Effector memory CD8-positive, alpha-beta T cell (primary cell): ENCODE measurements at places on chromosomes 6 and 20.

DNA sequence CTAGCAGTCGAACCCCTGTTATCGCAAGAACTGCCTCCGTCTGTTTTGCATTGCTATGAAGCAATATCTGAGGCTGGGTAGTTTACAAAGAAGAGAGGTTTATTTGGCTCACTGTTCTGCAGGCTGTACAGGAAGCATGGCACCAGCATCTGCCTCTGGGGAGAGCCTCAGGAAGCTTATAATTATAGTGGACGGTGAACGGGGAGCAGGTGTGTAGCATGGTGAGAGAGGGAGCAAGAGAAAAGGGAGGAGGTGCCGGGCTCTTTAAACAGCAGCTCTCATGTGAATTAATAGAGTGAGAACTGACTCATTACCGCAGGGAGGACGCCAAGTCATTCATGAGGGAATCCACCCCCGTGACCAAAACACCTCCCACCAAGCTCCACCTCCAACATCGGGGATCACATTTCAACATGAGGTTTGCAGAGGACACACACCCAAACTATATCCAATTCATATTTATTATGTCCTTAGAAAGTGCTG lies 172.6 kb upstream of the KCNG1 start:
- peaks cover 2% of the 10 kb centered on the region for H3K36me3 ChIP-seq
- no peaks in the 10 kb centered on the region for H3K4me1 ChIP-seq
- peaks cover 40% of the 10 kb centered on the region for H3K27me3 ChIP-seq
- no peak overlapping the region for H3K4me3 ChIP-seq
- no peak for DNase-seq

- no peaks in the 10 kb centered on the region for H3K36me3 ChIP-seq
- DNase-seq: no peak
- H3K27ac ChIP-seq: no peak overlapping the region
Measured at GRCh38 chr6:34189806-34190503, 44.1 kb upstream of the GRM4 start.

GRCh38 chr6:167927246-167927645 lies 70.2 kb upstream of the KIF25 start:
- no peaks in the 10 kb centered on the region for H3K27me3 ChIP-seq
- no peak for DNase-seq
- no peak overlapping the region for H3K4me3 ChIP-seq
- H3K4me1 ChIP-seq: no peaks in the 10 kb centered on the region
- H3K36me3 ChIP-seq: peaks cover 12% of the 10 kb centered on the region
- no peak overlapping the region for H3K27ac ChIP-seq

DNA sequence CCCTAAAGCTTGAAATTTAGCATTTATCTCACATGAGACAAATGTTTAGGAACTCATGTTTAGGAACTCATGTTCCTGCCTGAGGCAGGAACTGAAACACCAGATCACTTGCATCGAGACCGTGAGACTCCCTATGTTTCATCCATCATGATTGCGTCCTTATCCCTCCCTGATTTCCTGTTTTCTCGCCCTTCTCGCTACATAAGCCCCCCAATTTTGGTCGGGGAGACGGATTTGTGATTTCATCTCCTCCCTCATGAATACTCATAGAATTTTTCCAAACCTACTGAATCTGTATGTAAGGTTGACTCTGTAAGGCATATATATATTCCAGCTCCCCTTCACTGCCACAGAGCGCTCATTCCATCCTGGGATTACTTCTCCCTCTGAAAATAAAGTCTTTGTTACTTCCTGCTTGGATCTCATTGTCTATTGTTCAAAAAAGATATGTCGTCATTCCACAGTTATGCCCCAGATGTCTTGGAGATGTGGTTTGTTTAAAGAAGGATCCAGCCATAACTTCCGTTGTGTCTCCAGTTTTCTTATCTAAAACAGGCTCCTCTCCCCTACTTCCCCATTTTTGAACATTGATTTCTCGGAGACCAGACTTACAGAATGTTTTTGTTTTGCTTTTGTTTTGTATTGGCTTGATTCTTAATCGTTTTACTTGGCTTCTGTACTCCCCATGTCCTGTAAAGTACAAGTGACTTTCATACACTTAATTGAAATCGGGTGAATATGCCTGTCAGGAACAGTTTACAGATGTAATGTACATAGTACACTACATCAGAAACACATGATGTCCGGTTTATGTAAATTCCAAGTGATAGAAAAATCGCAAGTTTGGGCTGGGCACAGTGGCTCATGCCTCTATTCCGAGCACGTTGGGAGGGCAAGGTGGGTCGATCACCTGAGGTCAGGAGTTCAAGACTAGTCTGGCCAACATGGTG lies 118.7 kb downstream of the HFE start:
- H3K27me3 ChIP-seq: no peaks in the 10 kb centered on the region
- peaks cover 14% of the 10 kb centered on the region for H3K4me1 ChIP-seq
- H3K27ac ChIP-seq: no peak overlapping the region

- no peaks in the 10 kb centered on the region for H3K36me3 ChIP-seq
- no peak overlapping the region for H3K4me3 ChIP-seq
- H3K4me1 ChIP-seq: no peaks in the 10 kb centered on the region
- no peak overlapping the region for H3K27ac ChIP-seq
Measured at GRCh38 chr20:46161921-46162320, 43.8 kb downstream of the CD40 start.

DNA sequence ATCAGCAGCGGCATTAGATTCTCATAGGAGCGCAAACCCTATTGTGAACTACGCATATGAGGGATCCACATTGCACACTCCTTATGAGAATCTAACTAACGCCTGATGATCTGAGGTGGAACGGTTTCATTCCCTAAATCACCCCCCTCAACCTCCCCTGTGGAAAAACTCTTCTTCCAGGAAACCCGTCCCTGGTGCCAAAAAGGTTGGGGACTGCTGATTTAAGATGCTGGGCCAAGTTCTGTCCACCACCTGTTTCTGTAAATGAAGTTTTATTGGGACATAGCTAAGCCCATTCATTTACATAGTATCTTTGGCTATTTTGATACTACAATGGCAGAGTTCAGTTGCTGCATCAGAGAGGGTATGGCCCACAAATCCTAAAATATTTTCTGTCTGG lies 268.2 kb upstream of the PRDM1 start:
- no peaks in the 10 kb centered on the region for H3K27me3 ChIP-seq
- H3K4me1 ChIP-seq: peaks cover 7% of the 10 kb centered on the region
- no peak overlapping the region for H3K4me3 ChIP-seq

- H3K36me3 ChIP-seq: no peaks in the 10 kb centered on the region
- H3K4me1 ChIP-seq: no peaks in the 10 kb centered on the region
- no peak overlapping the region for H3K4me3 ChIP-seq
Measured at GRCh38 chr6:54010340-54011276, 100.6 kb upstream of the MLIP start.
